Psoas muscle (tissue), 8 donors: ENCODE measurements at places on chromosomes 11 and 22.

GRCh38 chr11:75323609-75324008 is 27.9 kb downstream of the ARRB1 start:
- DNase-seq: no peak

DNA sequence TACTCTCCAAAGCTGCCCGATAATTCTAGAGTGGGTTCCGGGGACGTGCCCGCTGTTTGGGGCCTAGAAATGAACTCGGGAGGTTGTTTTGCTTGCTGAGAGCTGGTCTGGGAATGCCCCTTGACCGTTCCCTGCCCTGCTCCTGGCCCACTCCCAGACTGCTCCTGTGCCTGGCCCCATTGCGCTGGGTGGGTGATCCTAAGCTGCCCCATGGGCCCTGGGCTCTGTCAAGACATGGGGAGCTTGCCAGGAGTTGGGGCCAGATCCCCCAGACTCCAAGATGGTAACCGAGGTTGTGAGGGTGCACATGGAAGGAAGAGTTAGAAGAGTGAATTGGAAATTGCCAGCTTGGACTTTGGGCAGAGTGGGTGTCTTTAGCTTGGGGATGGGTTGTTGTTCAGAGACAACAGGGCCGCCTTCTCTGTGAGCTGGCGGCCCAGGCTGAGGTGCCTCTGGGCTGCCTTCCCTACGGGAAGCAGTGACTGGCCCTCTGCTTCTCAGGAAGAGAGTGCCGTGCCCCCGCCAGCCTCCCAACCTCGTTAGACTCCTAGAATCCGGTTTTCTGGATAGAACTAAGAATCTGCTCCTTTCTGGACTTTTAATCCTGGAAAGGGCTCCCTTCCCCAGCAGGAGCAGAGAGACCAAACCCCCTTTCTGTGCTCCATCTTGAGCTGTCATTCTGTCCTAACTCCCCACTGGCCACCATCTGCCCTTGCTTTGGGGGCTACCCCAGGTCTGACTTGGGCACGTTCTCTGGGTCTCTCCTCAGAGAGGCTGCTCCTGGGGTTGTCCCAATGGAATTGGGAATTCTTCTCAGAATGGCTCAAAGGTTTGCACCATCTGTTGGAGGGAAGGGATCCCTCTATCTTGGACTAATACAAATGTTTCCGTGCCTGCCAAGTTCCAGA is 1.8 kb downstream of the ST3GAL4 start:
- no peak for DNase-seq

DNA sequence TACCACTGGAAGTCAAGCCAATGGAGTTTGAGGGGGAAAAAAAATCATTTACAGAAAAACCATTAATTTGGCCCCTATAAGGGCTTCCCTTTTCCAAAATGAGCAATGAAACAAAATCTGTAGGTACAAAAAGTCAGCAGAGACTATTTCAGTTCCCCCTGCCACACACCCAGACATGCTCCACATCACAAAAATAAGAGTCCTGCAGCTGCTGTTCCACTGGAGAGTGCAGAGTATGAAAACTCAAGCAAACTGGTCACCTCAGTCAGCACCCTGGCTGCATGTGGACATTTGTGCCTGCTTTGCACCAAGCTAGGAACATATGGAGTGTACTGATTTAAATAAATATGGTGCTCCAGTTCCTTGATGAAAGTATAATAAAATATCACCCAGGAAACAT is 15.1 kb downstream of the POU2AF1 start:
- DNase-seq: no peak

DNA sequence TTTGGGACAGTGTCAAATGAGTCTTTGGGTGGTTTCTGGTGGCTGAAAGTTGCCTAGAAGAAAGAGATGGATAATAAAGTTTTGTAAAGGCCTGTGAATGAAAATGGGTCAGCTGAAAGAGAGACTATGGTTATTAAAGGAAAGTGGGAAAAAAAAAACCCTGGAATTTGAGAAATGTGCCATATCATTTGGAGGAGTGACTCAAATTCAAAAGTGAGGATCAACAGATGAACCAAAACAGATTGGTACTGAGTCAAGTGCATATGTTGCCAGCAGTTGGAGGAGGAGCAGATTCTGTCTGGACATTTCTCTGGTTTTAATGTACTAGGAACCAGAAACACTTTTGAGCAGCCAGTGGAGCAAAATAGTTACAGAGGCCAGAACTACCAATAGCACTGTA is 339.8 kb downstream of the KCNA4 start:
- DNase-seq: no peak

DNA sequence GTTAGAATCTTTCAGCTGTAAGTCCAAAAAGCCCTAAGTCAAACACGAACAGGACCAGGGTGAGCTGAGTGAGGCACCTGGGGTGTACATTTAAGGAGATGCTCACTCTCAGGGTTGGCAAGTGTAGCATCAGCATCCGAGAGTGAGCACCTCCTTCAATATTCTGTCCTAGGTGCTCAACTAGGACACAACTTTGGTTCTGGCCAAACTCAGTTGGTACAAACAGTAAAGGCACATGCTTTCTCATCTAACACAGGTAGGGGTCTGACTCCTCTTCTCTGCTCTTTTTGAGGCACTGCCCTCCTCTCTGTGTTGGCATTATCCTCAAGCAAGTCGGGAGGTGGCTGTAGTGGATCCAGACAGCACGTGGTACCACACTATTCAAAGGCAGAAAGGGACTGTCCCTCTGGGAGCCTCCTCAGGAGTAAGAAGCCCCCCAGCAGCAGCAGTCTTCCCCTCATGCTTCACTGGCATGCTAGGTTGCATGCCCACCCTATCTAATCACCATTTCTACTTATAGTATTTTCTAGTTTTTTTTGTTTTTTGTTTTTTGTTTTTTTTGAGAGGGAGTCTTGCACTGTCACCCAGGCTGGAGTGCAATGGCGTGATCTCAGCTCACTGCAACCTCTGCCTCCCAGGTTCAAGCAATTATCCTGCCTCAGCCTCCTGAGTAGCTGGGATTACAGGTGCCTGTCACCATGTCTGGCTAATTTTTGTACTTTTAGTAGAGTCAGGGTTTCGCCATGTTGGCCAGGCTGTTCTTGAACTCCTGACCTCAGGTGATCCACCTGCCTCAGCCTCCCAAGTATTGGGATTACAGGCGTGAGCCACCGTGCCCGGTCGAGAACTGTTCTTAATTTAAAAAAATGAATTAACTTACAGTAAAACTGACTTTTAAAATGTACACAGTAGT is 14.7 kb upstream of the MAPK1 start:
- no peak for DNase-seq

GRCh38 chr11:19763330-19763729 is 50.7 kb downstream of the NAV2 start:
- DNase-seq: no peak
